Activated naive CD8-positive, alpha-beta T cell treated with anti-CD3 and anti-CD28 coated beads, Interleukin-2, amount 10 ng/mL, durations not matched to agents 7 days and 5 days (primary cell): ENCODE measurements at places on chromosomes 4 and X. TPM values are rescaled to one million over a fixed set of nuclear protein-coding genes. Genes with fewer than 3 reads are reported as not detected.

DNA sequence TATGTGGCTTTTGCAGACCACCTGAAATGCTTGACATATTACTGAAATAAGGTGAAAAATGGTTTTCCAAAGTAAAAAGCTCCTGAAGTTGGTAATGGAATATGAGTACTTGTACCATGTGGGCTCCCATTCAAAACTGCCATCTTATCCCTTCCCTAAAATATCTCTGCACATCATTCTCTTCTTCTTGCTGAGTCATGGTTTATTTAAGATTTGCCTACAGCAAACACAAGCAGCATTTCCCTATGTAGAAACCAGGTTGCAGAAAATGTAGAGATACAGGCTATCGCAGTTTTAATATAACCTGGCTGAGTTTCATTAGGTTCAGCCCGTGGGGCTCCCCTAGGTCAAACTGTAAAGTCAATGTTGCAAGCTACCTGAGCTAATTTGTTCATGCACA is 270.1 kb downstream of the NLGN4X start:
- no peak for DNase-seq

- DNase-seq = no peak
Observed at GRCh38 chr4:1983053-1983845, 25.5 kb downstream of the NELFA start.

GRCh38 chrX:26597981-26598380 is 382.0 kb downstream of the MAGEB5 start:
- no peak for DNase-seq

DNA sequence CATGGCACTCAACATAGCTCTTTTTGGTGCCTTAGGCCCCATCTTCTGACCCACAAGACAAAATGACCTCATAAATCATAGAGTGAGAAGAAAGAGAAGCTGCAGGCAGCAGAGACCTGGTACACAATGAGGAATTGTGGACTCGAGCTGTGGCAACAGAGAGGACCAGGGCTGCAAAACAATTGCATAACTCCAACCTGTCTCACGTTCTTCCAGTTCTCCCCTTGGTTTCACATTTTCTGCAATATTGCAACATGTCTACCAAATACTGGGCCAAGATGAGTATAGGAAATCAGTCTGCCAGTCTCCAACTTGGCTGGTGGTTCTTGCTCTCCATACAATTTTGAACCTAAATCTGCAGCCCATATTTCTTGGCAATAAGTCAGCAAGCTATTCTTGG is 105.3 kb downstream of the KDR start:
- no peak for DNase-seq

- no peak for DNase-seq
Observed at GRCh38 chr4:109497511-109497910, 62.5 kb upstream of the MCUB start.

GRCh38 chr4:56540826-56541225 is 35.2 kb downstream of the ARL9 start:
- no peak for DNase-seq

DNA sequence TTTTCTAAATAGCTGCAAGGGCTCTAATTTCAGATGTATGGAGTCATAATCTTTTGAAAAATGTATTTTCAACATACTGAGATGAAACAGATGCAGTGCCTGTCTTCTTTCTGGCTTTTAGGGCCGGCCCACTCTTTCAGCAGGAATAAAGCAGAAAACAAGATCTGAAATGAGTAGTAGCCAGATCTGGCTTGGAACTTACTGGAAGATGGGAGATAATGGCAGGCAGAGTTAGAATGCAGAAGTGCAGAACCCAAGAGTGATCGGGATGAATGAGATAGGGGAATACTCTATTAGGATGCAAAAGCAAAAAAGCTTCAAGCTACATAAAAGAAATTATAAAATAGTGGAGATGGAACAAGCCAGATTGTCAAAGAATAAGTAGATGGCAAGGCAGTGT is 1.4 kb upstream of the FAM120C start:
- DNase-seq = no peak

GRCh38 chr4:41857226-41857641 is 78.0 kb upstream of the TMEM33 start:
- DNase-seq = no peak

DNA sequence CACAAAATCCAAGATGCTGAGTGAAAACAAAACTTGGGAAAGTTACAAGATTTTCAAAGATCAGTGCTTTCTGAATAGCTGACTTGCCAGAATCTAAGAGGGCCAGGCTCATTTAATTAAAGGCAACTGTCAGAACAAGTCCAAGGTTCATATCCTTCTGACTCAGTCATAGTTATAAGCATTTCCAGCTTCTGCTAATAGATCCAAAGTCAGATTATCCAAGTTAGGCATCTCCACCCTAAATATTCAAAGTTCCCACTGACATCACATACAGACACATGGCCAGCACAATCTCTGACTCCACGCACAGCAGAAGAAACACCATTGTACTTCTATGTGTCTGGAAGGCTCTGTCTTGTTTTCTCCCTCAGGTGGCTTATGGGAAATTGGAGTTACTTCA is 41.8 kb downstream of the GASK1B start:
- no peak for DNase-seq

- no peak for DNase-seq
Observed at GRCh38 chr4:168220893-168221292, 97.7 kb downstream of the DDX60 start.

GRCh38 chr4:55125763-55126541 is 557 bp upstream of the KDR start:
- no peak for DNase-seq

GRCh38 chr4:77593101-77593500 is 12.5 kb upstream of the CXCL13 start:
- no peak for DNase-seq

- DNase-seq = no peak
Observed at GRCh38 chr4:87654487-87655044, 4.5 kb downstream of the DMP1 start.

DNA sequence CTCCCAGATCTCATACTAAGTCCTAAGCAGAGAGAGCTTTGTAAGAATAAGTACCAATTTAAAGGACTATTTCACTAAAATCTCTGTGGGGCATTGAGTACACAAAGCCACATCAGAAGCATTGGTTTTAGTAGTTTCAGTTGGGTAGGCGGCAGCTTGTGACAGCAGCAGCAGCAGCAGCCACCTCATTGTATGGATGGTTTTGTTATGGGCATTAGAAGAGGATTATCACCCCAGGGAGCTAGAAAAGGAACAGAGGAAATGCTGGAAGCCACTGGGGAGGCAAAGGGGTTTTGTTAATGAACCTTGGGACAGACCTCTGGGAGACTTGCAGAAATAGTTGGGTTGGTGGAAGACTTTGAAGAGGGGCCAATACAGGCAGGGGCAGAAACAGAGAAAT is 93.9 kb upstream of the FRMPD3 start:
- no peak for DNase-seq

DNA sequence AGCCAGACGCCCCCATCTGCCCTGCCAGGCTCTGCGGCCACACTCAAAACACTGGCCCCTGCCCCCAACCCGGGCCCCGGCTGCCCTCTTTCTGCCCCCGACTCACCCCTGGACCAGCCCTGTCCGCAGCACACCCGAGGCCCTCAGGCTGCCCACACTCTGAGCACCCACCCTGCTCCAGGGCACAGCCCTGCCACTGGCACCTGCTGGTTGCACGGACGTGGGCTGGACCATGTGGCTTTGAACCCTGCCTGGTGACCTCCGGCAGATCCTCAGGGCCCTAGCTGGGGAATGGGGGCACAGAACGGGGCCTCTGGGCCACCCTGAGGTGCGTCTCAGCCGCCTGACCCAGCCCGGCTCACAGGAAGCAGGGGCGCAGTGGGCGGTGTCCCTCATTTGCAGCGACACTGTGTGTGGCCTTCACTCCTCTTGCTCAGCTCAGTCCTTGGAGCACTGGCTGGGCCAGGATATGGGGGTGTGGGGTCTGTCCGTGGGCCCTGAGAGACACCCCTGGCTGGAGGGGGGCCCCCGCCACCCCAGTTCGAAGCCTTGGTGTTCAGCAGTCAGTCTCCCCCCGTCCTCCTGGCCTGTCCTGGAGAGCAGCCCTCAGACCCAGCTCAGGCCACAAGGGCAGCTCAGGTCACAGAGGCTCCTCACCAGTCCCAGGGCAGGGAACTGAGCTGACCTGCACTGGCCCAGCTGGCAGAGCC is 73.2 kb downstream of the FAM53A start:
- DNase-seq = no peak

DNA sequence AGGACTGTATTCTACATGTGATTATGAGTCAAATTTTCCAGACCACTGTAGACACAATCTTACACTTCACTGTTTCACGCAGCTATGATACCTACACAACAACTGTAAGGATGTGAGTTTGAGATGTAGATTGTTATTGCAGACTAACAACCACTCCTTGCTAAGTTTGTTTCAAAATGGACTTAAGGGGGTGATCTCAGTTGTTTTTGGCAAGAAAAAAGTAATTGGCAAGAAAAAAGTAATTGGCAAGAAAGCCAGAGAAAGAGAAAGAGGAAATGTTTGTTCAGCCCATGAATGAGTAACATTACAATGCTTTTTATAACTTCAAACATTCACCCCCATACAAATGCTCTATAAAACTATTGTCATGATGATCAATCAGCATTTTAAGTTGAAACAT is 466.4 kb downstream of the DMD start:
- no peak for DNase-seq

DNA sequence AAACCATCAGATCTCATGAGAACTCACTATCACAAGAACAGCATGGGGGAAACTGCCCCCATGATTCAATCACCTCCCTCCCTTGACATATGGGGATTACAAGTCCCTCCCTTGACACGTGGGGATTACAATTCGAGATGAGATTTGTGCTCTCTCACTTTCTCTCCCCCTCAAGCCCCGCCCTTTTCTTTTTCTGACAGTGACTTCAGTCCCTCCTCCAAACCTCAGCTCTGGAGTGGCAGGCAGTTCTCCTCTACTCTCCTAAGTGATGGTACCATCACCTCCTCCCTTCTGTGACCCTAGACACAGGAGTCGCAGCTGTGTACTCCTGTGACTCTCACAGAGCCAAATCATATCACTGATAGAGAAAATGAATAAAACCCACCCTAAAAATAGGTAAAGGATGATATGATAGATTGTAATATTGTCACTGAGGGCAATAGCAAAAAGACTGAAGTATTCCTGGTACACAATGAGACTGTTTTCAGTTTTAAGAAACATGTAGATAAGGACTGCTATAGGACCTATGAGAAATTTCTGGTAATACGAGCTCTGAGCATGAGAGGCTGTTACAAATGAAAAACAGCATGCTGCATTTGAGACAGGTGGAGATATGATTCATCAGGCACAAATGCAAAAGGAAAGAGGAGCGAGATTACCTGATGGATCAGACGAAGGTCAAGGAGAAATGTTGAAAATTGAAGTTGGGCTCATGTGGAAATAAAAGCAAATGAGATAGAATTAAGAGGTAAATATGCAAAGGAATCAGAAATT is 101.2 kb upstream of the CBLL2 start:
- DNase-seq = no peak

DNA sequence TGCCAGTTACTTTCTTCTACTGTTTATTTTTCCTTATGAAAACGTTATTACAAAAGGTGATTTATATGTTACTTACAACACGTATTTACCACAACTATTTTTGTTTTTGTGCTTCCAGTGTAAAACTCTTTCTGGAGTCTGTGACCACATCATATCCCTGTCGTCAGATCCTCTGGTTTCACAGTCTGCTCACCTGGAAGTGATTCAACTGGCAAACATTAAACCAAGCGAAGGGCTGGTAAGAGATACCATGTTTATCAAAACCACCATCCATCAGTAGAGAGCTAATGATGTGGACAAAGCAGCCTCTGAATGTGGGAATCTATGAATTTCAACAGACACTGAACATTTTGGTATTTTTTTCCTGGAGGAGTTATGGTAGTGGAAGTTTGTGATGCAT is 116.1 kb downstream of the CNKSR2 start:
- no peak for DNase-seq

Gene DNAAF6
- total RNA-seq = not detected

Gene SPANXB1
- not detected for total RNA-seq

Gene CLDN22
- not detected for total RNA-seq

Gene SORCS2
- total RNA-seq = not detected

Gene PRKX
- 92.3 TPM for total RNA-seq

Gene NKX1-1
- not detected for total RNA-seq

Gene F11
- not detected for total RNA-seq

Gene GLRA3
- not detected for total RNA-seq

Gene CXXC4
- total RNA-seq = 0.11 TPM

Gene DIPK2B
- total RNA-seq = not detected

Gene TRIML2
- not detected for total RNA-seq

Gene DAPP1
- 19.6 TPM for total RNA-seq
